Epithelial cell of proximal tubule (primary cell): ENCODE measurements at places on chromosomes 11 and 22. TPM values are rescaled to one million over a fixed set of nuclear protein-coding genes. Genes with fewer than 3 reads are reported as not detected.

The OR8B2 gene
- not detected in 2 replicates for total RNA-seq

The DMC1 gene
- total RNA-seq: 4.4 and 6.3 TPM in 2 replicates

The DGAT2 gene
- total RNA-seq: 1.8 and 2.0 TPM in 2 replicates

The C22orf42 gene
- not detected in 2 replicates for total RNA-seq

The DNAJB7 gene
- not detected in 2 replicates for total RNA-seq

The TMEM121B gene
- 0.06 and 0.36 TPM in 2 replicates for total RNA-seq

The OR2AT4 gene
- total RNA-seq: not detected in 2 replicates

- no peak for DNase-seq
Observed at GRCh38 chr11:17351510-17352176, at the start of gene NCR3LG1. NCR3LG1 (plus strand) TSS chr11:17351800; CDS start chr11:17351970, 170 bp downstream.

GRCh38 chr22:48299124-48299523, 1528.5 kb downstream of the BRD1 start:
- DNase-seq: no peak

DNA sequence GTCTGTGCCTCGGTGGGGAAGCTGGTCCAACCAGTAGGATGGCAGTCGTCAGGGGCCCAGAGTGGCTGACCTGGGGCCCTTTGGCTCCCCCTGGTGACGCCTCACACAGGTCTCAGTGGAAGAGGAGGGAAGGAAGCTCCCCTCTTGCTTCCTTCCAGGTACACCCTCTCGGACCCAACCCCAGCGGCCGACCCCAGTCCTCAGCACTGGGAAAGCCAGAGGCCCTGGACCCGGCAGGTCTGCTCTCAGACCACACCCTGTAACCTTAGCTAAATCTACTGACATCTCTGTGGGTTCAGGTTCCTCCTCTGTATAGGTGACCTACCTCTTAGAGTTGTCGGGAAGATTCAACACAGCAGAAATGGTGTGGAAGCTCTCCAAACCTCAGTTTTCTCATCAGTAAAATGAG, 3.4 kb upstream of the SCUBE1 start:
- no peak for DNase-seq

- no peak for DNase-seq
Observed at GRCh38 chr22:50169181-50169759, 1.3 kb upstream of the PANX2 start.

- no peak for DNase-seq
Observed at GRCh38 chr11:85301895-85302678, 325.1 kb downstream of the DLG2 start.

GRCh38 chr11:113065330-113065729, 104.1 kb downstream of the NCAM1 start:
- DNase-seq: no peak

GRCh38 chr11:72295471-72295870, 51.5 kb upstream of the PHOX2A start:
- no peak for DNase-seq

DNA sequence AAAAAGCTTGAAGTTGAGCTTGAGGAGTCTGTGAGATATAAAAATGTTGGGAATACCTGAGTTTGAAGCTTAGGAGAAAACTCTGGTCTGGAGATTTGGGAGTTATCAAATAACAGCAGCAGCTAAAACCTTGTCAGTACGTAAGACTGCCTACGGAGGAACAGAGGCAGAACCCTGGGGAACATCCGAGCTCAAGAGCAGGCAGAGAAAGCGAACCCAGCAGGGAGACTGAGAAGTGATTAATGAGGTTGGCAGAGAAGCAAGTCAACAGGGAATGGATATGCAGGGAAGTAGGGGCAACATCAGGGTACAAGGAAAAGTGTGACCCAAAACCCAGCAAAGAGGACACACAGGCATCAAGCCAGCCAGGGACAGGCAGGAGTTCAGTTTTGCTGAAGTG, 12.6 kb upstream of the MTFP1 start:
- no peak for DNase-seq
